ENCODE measurements at places on chromosomes 3 and 15.

DNA sequence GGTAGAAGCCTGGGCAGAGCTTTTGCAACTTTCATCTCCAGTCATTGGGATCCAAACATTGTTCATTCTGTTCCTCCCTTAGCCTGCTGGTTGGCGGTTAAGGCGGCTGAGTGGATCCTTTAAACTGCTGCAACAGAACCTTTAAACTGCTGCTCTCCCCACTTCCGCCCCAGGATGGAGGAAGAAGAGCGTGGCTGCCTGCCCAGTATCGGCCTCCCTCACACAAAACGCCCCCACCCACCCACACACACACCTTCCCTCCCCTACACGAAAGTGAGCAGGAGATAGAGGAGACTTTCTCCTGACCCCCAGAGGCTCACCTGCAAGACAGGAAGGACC, 460 bp upstream of the ZMAT3 start:
- no peak for DNase-seq

DNA sequence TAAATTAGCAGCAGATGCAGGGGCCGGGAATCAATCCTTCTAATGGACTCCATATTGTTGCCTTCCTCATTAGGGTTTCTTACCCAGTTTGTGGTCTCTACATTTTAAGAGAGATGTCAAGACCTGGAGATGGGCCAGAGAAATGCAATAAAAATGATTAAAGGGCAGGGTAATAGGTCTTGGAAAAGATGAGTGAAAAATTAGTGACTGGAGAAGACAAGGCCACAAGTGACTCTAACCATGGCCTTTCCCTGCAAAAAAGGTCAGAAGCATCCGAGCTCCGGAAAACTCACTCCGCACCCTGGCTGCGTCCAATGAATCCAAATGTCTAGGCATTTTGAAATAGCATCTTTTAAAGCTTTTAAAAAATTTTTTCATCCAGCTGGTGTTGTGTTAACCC, 152.8 kb downstream of the ARRDC4 start:
- no peak for DNase-seq

DNA sequence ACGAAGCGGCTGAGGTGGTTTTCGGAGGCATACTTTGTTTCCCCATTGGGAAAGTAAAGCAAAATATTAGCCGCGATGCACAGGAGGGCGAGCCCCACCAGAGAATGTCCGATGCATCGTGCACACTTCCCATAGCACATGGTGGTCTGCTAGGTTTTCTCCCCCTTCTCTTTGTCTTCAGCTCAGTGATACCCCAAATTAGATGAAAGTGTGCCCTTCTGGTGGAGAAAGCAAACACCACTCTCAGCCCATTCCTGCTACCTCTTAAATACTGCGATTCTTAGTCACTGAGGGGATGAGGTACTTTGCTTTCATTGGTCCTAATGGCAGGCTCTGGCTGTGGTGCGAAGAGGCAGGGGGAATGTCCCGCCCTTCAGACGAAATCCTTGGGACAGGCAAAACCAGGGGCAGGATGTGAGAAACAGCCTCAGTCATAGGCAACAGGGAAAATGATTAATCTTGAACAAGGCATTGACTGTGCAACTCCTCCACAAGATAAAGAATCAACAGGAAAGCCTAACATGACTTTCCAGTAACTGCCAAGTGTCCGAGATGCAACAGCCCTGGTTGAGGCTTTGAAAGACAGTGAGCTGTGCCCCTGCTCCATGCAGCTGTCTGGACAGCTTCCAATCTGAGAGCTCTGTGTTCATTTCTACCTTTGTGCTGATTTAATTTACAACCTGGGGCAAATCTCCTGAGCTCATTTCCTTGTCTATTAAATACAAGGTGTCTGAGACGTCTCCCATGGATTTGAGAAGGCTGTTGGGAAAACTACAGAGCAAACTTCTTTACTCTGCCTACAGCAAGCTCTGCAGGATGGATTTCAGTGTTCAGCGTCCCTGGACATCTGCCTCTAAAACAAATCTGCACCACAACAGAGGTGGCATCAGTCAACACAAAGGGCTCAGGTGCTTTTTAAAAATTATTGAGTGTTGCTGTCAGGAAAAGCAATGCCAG, at the start of gene TM4SF1:
TM4SF1 (minus strand) TSS at position 242 of the 957 bp plus-strand sequence; CDS start at position 140, 102 bp downstream.
- DNase-seq = no peak

DNA sequence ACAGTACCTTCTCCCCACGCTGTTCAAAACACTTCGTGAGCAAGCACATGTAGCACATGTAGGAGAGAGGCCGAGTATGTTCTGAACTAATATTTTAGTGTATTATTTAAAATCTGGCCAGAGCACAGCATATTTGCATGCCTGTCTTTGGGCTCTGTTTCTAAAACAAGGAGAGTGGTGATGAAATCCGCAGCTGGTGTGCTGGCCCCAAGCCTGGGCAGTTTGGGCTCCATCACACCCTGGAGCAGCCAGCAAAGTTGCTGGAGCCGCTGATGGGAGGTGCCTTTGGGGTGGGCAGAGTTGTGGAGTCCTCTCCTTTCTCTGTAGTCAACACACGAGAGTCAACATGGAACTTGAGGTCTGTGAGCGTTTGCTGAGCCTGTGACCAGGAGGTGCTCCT, 116.6 kb downstream of the SLCO3A1 start:
- DNase-seq = no peak

DNA sequence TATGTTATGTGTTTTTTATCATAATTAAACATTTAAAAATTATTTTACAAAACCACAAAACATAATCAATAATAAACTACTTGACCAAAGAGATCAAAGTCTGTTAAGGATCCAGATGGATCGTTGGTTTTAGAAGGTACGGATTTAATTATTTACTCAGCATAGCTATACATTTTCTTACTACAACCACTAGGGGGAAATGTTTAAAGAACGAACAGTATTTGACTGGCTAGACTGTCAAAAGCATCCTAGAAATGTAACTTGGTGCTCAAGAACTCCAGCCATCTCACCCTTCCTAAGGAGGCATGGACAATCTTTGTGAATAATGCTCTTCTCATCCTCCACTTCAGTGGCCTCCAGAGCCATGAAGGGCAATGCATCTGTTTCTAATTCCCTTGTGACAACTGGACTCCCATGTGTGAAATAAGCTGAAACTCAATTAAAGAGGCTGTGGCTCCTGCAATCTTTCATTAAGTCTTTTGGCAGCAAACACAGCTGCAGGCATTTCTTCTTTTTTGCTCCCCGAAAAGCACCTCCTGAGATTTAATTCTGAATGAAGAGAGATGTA, 94.7 kb upstream of the TUSC7 start:
- no peak for DNase-seq

DNA sequence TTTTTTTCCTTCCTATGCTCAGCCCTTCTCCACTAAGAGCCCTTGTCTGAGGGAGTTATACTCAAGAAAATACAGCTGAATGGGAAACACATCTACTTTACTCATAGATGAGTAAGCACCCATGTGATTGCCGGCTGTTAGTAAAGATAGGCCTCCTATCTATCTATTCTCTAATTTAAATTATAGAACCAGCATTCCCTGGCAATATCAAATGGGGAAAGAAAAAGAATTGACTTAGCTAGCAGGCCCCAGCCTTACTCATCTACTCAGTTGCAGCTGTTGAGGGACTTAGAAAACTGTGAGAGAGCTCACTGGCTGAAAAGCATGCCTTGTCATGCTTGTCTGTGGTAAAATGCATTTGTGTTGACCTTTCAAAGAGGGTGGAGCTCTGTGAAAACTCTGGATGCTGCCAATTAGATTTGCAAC, 116.9 kb upstream of the LRRFIP2 start:
- no peak for DNase-seq

GRCh38 chr3:149621218-149622005, 36.4 kb downstream of the WWTR1 start:
- DNase-seq = no peak

GRCh38 chr3:27451251-27451650, 32.9 kb downstream of the SLC4A7 start:
- DNase-seq = no peak

All from glutamatergic neuron (in vitro differentiated cells).